ENCODE measurements at places on chromosomes 1 and 21. TPM values are rescaled to one million over a fixed set of nuclear protein-coding genes. Genes with fewer than 3 reads are reported as not detected.
A peak's percentile ranks its signal among the peaks of the same experiment; 100 is the strongest.

COL16A1 gene
- 121 TPM for polyA plus RNA-seq

C1orf87 gene
- 1.7 TPM for polyA plus RNA-seq

WDR64 gene
- polyA plus RNA-seq = 0.45 TPM

PLEKHG5 gene
- 14.4 TPM for polyA plus RNA-seq

GRCh38 chr1:157753611-157754010 lies 23.3 kb downstream of the FCRL2 start:
- no peak for DNase-seq

GRCh38 chr1:37995751-37996345 lies 6.0 kb upstream of the SF3A3 start:
- DNase-seq = peak; percentile 95

DNA sequence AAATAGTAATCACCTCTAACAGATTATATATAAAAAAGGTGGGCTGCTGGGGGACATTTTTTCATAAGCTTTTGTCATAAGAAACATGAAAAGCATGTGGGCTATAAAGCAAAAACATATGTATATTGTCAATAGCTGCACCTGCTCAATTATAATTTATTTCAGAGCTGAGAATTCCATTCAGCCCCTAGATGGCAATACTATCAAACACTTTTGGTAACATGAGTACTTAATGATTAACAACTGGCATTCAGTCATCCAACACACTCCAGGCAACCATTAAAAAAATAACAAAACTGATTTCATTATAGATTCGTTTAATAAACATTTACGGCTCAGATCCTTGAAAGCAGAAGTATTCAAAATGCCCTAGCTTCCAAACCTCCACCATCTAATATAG lies 115.1 kb downstream of the KCTD3 start:
- DNase-seq = no peak

- no peak for DNase-seq
Observed at GRCh38 chr1:165057956-165058355, 298.6 kb downstream of the LMX1A start.

DNA sequence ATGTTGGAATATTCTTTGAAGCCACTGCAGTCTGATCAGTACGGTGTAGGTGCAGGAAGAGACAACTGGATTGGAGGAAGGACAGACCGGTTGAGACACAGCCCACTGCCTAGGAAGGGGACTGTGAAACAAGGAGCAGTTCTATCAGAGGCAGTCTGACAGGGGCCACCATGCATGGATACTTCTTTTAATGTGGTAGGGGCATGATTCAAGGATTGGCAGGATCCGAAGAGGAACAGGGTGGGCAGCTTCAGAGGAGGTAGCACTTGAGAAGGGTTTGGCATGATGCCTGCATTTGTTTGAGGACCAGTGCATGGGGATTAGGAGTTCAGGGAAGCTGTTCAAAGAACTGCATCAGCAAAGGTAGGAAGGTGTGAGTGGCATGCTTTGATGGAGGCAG lies 167.9 kb downstream of the DYRK1A start:
- no peak for DNase-seq

All from hindlimb muscle (tissue), 1 donor.